Activated B cell treated with CpG ODN at 0.5 μM for 24 hours (primary cell): ENCODE measurements at places on chromosomes 4 and X.

DNA sequence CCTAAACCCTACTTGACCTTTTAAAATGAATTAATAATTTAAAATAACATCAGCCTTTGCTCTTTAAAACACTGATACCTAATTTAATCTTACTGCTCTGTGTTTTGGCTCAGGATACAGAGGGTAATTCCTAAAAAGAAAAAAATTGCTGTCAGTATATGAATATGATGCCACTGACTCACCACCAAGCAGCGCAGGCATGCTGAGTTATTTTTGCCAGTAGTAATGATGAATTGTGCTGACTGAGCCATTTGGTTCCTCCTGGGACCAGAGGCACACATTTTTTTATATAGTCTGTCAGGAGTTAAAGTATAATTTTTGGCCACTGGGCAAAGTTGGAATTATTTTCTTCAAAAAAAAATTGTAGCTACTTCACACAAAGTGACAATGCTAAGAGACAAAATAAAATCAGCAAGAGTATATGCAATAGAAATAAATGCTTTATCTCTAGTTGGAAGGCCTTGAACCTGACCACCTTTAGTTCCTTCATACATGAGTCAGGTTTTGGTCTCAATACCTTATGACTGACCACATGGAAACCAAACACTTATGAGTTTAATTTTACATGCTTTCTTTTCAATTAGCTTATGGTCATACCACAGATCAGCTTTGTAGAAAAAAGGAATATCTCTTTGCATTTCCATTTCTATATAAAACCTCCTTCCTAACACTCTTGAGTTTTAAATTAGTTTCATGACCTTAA, 115.1 kb downstream of the PPP3CA start:
- DNase-seq: no peak

- no peak for DNase-seq
Measured at GRCh38 chr4:73152893-73153292, 83.4 kb upstream of the COX18 start.

DNA sequence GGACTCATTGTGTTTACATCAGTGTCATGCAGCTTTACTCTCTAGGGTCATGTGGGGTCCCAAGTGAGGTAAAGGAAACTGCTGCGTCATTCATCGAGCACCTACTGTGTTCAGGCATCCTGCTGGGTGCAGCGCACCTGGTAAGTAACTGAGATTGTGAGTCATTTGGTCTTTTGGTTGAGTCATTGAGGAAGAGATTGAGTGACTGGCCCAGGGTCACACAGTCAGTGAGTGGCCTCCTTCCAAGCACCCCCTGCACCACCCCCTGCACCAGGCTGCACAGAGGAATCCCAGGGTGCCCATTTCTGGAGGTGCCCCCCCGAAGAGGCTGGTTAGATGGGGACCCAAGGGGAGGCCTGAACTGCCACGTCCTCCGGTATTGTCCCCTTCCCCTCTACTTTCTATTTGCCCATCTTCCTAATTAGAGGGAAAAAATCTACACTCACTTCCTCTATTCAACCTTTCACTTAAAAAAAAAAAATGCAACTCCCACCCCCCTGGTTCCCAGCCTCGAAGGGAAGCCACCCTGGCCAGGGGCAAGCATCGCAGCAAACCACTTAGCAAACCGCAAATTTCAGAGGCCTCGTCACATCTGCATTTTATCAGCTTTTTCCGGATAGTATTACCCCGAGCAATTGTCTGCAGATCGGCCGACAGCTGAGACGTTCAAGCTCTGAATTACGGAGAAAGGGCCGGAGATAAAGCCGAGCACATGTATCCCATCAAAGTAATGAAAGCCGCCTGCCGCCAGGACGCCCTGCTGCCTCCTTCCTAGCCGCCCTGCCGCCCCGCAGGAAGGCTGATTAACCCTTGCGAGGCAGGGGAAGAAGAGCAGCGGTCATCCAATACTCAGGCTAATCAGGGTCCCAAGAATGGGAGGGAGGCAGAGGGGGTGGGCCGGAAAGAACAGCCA, 96.3 kb upstream of the MSX1 start:
- DNase-seq: peak; percentile 20

GRCh38 chrX:137101273-137101990, 67.6 kb upstream of the GPR101 start:
- DNase-seq: no peak

- DNase-seq: no peak
Measured at GRCh38 chr4:73343432-73343831, 60.7 kb upstream of the ALB start.

DNA sequence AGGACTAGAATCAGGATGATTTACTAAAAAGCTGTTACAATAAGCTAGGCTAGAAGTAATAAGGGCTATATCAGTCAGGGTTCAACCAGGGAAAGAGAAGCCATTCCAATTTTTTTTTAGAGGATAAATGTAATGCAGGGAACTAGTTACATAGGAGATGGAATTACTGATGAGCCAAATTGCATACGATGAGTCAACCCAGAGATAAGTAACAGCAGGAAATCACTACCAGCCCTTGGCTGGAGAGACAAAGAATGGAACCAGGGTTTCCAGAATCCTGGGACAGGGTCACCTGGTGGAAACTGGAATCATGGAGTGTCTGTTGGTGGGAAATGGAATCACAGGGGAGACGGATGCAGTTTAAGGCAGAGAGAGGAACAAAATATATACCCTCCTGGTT, 13.1 kb upstream of the MAGEA4 start:
- DNase-seq: no peak

GRCh38 chrX:57156397-57157049, 19.3 kb upstream of the SPIN2A start:
- DNase-seq: no peak

DNA sequence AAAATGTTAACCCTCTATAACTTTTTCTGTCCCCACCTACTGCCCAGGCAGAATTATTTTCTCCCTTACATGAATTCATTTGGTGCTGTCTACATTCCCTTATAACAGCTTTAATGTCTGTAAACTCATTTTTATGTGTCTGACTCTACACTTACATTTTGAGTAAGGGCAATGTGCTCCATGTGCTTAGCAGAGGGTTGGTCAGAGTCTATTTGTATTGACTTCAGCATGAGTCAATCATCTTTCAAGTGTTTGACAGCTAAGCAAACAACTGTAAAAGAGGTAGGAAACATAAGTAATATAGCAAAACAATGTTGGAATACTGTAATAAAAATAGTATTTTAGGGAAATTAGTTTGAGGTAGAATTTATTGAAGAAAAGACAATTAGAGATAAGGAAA, 6.3 kb downstream of the IL15 start:
- DNase-seq: no peak

GRCh38 chr4:57199267-57199666, 89.1 kb upstream of the IGFBP7 start:
- no peak for DNase-seq

- no peak for DNase-seq
Measured at GRCh38 chrX:73728602-73729001, 165.6 kb downstream of the CHIC1 start.

DNA sequence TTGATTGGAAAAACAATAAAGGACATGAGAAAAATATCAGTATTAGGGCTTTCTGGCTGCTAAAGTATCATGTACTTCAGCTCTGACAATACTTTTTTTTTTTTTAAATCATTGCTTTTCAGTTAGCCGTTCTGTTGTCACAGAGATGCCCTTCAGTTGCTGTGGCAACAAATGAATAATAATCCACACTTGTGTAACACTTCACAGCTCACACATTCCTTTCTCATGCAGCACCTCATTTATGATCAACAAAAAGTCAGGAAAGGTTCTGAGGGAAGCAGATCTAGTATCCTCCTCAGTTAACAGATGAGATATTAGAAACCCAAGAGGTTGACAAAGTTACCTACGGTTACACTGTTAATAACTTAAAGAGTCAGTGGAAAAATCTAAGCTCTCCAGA, 444.2 kb upstream of the SLIT2 start:
- DNase-seq: no peak

DNA sequence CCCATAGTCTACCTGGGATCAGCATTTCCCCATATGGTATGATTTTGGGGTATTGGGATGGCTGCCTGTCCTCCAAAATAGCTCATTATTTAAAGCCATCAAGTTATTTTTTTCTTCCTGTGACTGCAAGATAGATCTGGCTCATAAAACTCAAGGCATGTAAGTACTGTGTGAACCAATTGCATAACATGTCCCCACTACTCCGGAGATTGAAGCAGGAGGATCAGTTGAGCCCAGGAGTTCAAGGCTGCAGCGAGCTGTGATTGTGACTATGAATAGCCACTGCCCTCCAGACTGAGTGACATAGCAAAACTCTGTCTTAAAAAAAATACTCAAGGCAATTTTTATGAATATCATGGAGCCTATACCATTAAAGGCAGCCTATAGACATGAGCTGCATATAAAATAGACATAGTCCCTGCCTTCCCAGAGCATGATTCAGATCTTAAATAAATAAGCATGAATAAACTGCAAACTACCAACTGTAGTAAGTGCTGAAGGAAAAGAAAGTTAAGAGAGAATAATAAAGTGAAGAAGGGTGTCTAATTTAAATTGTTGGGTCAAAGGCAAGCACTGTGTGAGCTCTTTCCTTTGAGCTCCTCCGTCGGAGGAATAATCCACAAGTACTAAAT, 16.9 kb upstream of the MMAA start:
- DNase-seq: no peak

DNA sequence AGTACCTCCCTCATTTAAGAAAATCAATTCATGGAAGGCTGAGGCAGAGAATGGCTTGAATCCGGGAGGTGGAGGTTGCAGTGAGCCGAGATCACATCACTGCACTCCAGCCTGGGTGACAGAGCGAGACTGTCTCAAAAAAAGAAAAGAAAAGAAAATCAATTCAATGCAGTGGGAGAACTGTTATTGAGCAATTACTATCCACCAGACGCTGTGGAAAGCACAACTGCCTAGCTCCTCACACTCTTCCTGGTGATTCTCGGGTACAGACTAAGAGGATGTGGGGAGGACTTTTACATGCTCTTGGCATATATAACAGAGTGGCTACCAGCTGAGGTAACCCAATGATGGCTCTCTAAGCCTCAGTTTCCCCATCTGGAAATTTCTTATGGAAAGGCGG, 2.7 kb upstream of the TMSB4X start:
- no peak for DNase-seq

- DNase-seq: no peak
Measured at GRCh38 chr4:77349364-77349763, 192.4 kb downstream of the CCNG2 start.

- no peak for DNase-seq
Measured at GRCh38 chr4:109184491-109184961, 117.9 kb downstream of the COL25A1 start.

GRCh38 chrX:40685362-40685918, 38.1 kb upstream of the CXorf38 start:
- DNase-seq: no peak

- DNase-seq: no peak
Measured at GRCh38 chr4:153341575-153342090, 2.9 kb upstream of the MND1 start.

GRCh38 chrX:77003956-77004355, 443.2 kb upstream of the FGF16 start:
- DNase-seq: no peak

GRCh38 chr4:129046055-129046959, 47.0 kb downstream of the SCLT1 start:
- no peak for DNase-seq

DNA sequence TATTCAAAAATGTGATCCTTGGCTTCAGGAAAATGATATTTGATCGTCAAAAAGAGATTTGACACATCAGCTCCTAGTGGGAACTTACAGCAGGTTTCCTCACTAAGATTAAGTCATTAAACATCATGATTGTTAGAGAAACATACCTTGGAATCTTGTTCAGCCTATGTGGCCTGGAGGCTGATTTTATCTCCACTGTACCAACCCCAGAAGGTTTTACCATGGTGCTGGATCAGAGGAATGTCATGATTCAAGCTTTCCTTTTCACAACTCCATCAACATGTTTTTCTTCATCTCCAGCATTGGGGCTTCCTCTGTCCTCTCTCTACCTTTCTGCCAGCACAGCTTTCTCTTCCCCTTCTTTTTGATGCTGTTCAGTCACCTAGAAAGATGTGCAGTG, 68.4 kb upstream of the MID1IP1 start:
- DNase-seq: no peak

DNA sequence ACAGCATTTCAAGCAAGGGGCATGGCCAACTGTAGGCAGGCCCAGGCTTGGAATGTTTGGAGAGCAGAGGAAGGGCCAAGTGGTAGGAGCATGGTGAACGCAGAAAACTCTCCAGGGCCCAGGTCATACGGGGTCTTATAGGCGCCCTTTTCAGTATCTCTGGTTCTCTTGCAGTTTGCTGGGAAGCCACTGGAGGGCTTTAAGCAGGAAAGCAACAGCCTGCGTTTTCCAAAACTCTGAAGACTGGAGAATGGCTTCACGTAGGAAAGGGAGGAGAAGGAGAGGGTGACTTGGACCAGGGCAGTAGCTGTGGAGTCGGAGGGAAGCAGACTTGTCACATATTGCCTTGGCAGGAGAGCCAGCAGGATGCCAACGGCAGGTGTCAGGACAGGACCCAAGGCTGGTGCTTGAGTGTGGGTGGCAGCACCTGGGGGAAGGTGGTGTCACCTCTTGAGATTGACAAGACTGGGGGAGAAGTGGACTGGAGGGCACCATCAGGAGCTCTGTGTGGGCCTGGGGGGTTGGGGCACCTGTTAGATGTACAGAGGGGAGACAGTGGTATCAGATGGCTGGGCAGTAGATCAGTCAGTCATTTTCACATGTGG, 21.9 kb downstream of the TKTL1 start:
- no peak for DNase-seq

DNA sequence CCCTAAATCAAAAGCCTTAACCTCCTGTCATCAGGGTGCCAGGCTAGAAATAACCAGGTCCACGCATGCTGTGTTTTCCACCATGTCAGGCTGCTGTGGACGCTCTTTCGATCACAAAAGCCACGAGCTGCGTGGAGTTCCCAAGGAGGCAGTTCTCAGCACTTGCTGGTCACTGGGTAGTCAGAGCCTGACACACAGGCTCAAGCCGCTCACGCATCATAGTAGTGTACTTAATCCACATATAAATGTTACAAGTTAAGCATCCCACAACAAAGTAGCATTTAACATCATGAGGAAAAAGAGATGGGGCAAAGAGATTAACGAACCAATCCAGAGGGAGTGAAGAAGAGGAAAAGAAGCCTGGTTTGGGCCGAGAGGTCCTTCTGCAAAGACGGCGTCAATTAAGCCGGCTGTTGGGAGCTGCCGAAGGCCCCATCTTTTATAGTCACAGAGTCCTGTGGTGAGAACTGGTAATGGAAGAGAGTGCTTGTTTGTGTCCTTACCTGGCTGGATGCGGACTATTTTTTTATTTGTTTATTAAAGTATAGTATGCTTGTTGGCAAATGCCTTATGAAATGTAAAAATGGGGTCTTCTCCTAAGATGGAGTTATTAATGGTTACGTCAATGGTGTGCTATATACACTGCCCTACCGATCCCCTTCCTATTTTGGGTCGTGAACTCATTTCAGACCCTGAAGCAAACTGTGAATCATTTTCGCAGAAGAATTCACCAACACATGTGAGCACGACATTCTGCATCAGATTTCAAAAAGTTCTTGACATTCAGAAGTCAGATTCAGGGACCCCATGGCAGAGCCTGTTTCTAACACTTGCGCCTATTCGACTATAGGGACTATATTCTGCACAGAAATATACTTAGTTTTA, 675 bp downstream of the PRIMPOL start:
- no peak for DNase-seq
